NCI-H2029 (cell line): ENCODE measurements at places on chromosomes 13 and 19.

GRCh38 chr19:2982561-2982960 is 5.2 kb downstream of the TLE6 start:
- DNase-seq: no peak

DNA sequence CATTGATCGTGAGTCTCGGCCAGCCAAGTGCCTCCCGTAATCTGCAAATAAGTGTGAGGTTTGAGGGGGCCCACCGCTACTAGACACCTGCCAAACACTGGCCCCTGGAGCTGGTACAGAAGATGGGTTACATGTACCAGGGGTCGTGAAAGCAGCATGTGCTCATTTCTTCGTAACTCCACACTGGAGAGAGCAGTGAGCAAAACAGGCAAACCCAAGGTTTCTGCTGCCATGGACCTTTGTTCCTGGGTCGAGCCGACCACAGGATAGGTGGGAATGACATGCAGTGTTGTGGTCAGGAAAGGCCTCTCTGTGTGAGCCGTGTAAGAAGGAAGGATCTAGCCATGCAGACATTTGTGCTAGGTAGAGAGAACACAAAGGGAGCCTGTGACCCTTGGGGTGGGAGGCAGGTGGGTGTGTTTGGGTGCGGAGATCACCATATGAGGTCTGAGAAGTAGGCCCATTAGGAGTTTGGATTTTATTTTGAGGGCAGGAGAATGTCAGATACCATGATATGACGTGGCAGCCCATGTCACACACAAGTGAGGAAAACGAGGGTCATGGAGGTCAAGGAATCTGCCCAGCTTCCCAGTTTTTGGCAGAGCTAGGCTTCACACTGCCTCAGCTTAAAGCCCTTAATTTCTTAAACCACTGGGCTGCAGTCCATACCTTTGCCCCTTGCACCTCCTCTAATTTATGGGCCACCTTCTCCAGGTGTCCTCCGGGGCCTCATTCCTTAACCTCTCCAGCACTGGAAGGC is 919 bp downstream of the GTF3A start:
- DNase-seq: no peak

- DNase-seq: no peak
Observed at GRCh38 chr19:5357584-5357983, 17.0 kb upstream of the PTPRS start.

DNA sequence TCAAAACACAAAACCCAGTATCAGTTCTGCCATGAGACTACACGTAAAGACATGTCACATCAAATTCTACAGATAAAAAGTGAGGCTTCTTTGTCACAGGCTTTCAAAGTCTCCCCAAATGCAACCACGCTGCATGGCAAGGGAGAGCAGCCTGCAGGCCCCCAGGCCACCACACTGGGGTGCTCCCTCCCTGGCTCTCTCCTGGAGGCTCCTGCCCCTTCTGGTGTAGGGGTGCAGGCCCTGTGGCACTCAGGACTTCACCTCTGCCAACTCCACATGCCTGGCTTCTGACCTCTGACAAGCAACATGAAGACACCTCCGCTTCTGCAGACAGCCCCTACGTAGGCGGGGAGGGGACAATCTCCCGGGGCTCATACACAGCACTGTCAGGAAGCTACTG is 14.3 kb downstream of the AKAP8 start:
- DNase-seq: no peak

DNA sequence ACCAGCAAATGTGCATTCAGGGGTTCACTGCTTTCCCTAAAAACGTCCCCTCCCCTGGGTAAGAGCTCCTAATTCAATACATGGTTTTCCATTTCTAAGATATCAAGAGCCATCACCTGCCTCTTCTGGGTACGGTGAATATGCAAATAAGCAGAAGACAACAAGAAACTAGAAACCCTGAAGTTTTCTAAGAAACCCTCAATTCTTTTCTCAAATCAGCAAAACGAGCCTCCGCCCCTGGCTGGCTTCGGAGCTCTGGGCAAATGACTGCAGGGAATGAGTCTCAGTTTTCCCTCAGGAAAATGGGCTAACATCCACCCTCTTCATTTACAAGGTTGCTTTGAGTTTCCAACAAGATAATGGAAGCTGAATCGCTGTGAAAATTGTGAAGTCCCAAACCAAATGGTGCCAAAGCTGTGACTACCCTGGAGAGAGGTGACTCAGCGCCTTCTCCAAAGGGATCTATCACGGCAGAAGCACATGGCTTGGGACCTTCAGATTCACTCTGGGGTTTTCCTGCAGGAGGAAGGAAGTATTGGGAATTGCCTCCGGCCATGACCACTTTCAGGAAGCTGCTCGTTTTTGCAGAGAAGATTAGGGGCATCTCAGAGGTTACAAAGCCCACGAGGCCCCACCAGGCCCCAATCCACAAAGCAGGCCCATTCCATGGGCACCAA is 26.6 kb downstream of the KLF2 start:
- no peak for DNase-seq

GRCh38 chr13:103883164-103883563 is 816.9 kb upstream of the SLC10A2 start:
- DNase-seq: no peak

DNA sequence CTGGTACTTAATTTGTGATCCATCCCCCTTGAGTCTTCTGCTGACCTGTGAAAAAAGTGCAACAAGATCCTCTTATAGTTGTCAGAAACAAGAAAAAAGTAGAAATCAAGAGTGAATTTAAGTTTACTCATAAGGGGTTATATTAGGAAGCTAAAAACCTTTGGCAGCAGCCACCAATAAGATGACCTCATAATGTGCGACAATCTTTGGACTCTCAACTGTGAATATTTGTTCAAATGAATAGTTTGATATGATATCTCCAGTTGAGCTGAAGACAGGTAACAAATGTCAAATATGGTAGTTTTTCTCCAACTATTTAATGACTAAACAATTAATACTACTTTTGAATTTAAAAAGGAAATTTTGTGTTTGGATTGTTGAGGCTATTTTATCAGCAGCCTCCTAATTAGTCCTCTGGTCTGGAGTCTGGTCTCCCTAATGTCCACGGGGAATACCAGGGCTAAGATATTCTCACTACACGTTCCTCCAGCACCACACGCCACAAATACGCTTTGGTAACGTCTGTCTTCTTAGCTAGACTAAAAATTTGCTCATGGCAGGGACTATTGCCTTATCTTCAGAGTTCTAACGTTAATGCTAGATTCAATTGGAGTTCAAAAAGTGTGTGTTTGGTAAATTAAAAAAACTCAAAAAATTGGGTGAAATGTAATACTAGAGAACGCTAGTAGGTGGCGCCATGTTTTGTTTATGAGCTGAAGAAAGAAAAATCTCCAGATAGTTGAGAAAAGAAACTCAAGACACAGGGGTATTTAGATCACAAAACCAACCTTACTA is 51.0 kb upstream of the PDX1 start:
- no peak for DNase-seq

GRCh38 chr13:73338389-73338788 is 279.6 kb downstream of the KLF5 start:
- no peak for DNase-seq

DNA sequence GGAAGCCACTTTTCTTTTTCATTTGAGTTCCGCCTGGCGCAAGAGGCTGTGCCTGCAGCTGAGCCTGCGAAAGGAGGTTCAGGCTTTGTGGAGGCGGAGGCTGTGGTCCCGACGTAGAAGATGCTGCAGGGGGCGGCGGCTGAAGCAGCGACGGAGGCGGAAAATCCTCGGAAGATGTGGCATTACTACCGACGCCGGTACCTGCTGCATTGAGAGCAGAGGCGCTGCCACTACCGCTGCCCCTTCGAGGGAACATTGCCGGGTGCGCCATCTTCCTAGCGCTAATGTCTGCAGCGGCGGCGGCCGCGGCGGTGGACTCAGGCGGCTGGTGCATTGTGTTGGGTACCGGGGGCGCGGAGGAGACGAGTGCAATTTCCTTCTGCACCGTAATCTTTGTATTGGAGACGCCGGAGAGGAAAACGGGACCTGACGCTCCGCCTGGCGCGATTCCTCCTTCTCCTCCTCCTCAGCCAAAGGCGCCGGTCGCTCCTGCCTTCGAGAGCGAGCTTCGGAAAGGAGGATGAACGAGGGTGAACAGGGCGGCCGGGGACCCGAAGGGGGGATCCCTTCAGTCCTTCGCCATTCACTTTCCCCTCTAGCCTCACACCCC is at the start of gene TSC22D1:
TSC22D1 (minus strand) TSS at position 590 of the 610 bp plus-strand sequence; CDS start at position 334, 256 bp downstream.
- no peak for DNase-seq

DNA sequence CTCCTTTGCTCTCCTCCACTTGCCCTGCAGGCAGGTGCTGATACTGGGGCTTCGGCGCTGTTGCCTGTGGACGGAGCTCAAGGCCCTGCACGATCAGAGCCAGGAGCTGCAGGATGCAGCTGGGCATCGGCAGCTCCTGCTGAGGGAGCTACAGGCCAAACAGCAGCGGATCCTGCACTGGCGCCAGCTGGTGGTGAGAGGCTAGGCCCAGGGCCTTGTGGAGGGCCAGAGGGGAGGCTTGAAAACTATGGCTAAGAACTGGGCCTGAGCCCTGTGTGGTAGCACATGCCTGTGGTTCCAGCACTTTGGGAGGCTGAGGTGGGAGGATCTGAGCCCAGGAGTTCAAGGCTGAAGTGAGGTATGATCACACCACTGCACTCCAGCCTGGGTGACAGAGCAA is 6.3 kb downstream of the HAUS5 start:
- DNase-seq: no peak

GRCh38 chr13:113599391-113599790 is 14.8 kb downstream of the TFDP1 start:
- no peak for DNase-seq

DNA sequence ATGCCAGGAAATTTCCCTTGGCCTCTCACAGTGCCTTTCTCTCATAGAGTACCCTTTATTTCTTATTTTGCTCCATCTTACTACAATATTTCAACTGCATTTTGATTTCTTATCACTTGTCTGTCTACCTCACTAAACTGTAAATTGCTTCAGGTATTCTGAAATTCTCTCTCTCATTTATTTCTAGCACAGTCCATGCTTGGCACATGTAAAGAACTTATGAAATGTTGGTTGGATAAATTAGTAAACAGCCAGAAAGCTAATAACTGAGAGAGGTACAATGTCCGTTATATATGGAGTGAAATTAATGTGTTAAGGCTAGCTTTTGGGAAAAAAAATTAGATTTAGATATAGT is 138.3 kb upstream of the RFC3 start:
- no peak for DNase-seq

- peak; percentile 35 for DNase-seq
Observed at GRCh38 chr19:43555185-43555770, 20.0 kb downstream of the XRCC1 start.

DNA sequence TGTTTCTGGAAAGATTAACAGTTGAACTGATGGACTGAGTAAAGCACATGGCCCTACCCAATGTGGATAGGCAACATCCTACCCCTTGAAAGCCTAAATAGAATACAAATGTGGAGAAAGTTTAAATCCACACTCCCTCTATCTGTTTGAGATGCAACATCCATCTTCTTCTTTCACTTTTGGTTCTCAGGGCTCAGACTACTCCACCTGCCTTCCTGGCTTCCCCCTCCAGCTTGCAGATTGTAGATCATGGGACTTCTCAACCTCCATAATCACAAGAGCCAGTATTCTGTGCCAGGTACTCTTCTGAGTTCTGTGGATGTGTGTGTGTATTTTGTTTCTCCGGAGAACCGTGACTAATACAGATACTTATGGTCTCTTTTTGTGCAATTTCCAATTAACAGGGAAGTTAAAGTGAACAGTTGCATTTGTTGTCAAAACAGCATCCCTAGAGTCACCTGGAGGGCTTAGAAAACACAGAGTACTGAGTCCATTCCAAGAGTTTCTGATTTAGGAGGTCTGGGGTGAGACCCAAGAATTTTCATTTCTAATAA is 590.3 kb upstream of the MIR17HG start:
- no peak for DNase-seq

GRCh38 chr19:18017275-18018083 is 9.5 kb downstream of the ARRDC2 start:
- DNase-seq: no peak

DNA sequence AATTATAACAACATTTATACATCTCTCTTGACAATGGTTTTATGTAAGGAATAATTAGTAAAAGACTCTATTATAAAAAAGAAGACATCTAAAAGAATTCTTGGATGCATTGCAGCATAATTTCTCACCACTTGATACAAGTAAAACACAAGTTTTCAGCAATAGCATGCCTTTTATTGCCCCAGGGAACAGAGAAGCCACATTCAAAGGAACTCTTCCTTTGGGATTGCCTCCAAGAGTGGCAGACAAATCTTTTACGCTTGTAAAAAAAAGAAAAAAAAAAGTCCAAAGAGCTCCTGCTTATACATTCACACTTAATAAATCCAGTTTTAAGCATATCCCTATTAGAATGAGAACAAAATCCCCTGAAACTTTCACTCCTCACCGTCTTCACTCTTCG is 2357.8 kb upstream of the PCDH20 start:
- DNase-seq: no peak

DNA sequence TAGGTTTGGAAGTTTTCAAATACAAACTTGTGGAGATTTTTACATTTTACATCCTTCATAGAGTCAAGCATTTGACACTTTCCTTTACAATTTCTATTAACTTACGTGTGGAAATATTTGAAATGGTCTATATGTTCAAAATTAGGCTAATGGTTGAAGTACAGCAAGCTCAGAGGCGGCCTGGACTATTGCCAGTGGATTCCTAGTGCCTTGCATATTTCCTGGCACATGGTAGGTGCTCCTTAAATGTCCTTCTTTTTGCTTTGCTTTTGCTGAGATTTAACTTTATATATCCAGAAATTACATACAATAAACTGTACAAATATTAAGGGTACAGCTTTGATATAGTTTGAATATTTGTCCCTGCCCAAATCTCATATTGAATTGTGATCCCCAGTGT is 93.9 kb downstream of the UBL3 start:
- no peak for DNase-seq

DNA sequence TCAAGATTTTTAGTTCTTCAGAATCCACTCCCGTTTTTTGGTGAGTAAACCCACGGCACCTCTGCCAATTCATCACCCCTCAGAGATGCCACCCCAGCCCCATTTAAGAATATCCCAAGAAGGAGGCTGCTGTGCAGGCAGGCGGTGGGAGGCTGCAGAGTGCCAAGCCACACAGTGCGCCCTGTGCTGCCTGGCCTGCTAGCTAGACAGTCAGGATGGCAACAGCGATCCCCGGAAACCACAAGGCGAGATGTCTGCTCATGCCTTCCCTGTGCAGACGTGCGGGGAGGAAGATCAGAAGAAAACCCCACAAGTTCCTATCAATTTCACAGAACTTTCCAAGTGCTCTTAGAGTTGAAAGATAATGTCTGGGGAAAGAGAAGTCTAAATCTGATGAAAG is 64.8 kb upstream of the GPR183 start:
- DNase-seq: no peak

DNA sequence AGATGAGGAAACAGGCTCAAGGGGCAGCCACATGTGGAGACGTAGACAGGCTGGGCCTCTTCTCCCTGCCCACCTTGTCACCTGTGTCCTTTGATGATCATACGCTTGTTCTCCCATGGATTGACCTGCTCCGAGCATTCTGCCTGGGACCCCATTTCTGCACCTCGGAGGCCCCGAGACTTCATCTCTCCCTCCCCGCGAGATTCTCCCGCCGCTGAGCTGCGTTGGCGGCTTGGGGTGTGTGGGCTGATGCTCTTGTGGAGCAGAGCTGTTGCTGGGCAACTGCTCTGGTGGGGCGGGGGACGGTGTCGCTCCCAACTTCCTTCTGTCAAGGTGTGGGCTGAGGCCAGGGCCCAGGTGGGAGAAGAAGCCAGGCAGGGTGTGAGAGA is 22.1 kb downstream of the MAST3 start:
- DNase-seq: no peak

- DNase-seq: peak; percentile 7
Observed at GRCh38 chr19:17393002-17393401, 994 bp downstream of the CCDC194 start.

GRCh38 chr19:16048583-16048982 is 27.7 kb upstream of the TPM4 start:
- DNase-seq: no peak

GRCh38 chr13:41864658-41865057 is 96.3 kb downstream of the VWA8 start:
- DNase-seq: no peak
